Activated naive CD4-positive, alpha-beta T cell (primary cell): ENCODE measurements at places on chromosomes 6 and 20.

DNA sequence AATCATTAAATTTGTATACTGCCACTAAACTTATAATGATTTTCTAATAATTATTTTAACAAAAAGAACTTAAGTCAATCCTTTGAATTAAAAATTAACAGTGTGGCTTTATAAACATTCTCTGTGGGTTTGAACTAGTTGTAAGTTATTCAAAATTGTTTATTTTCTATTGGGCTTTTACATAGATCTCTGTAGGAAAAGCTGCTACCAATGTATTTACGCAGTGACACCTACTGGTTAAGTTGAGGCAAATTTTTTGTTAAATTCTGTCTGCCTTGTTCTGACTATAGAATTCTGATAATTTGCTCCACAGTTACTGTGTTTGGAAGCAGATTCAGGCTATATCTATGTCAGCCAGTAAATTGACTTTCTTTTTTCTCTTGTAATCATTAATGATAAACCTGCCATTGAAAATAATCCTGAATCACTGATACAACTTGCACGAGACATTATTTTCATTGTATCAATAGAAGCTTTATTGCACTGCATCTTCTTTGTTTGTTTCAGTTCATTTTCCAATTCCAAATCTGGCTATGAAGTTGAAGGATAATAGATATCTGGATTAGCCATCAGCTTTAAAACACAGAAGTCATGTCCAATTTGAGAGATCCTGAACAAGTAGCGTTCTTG, 66.0 kb upstream of the UTRN start:
- DNase-seq, result no peak

DNA sequence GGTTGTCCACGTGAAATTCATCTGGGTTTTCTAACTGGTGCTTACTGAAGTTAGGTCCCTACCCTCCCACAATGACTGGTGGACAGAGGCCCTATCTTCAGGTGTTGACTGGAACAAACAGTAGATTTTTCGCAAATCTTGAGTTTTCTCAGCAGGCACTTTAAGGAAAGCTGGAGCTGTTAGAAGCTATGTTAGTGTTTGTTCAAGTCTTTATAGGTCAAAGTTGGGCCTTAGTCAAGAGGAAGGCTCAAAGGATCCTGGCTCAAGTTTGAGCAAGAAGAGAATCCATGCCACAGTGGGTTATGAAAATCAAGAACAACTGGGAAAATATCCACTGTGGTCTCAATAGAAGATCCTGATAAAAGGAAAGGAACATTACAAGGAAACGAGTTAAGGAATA, 48.5 kb upstream of the ELOVL5 start:
- no peak for DNase-seq

- DNase-seq, result no peak
Observed at GRCh38 chr20:42192321-42192720, 574.1 kb upstream of the CHD6 start.

GRCh38 chr20:9078826-9079731, 10.2 kb downstream of the PLCB4 start:
- no peak for DNase-seq
